OCI-LY7 (cell line): ENCODE measurements at places on chromosomes 12 and 14.

- DNase-seq, result no peak
Observed at GRCh38 chr12:13976880-13977279, 4.5 kb downstream of the GRIN2B start.

GRCh38 chr14:93997082-93997481 is at the start of gene CCDC197:
CCDC197 (plus strand) TSS chr14:93997301; CDS start chr14:93998132, 831 bp downstream.
- no peak for DNase-seq

DNA sequence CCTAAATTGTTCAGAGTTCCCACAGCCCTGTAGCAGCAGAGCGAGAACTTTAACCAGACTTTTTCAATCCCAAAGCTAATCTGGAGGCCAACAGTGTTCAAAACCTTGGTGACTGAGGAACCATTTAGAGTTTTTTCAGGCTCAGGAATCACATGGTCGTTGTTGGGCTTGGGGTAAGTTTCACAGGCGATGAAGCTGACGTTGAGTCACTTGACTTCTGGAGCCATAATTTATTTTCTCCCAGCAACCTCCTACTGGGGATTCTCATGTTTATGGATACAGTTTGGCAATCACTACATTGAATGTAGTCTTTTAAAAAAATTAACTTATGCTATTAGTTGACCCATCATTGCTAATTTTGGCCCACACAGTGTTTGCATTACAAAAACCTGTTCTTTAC is 34.5 kb downstream of the SSPN start:
- no peak for DNase-seq

DNA sequence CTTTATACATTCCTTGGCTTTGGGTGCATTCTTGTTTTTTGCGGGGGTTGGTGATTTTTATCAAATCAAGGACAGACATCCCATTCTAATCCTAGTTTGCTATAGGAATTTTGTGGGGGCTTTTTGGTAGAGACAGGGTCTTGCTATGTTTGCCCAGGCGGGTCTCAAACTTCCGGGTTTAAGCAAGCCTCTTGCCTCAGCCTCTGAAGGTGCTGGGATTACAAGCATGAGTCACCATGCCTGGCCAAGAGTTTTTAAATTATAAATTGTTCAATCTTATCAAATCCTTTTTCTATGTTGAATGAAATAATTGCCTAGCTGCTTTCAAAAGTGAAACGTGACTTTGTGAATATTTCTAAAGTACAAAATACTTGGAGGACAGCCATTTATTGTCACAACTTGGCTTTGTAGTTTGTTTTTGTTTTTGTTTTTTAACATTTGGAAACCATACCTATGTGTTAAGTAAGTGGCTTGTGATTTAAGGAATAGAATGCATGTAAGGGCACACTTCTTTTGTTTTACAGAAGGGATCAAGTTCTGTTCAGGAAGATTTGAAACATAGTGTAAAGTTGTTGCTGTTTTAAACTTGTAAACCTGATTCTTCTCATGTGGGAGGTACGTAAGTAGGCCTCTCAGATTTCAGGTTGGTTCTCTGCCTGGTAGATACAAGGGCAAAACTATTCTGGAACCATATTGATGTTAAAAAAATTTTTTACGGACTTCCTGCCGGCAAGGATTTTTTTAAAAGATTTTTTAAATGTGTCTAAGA is 13.4 kb downstream of the MARK3 start:
- no peak for DNase-seq

DNA sequence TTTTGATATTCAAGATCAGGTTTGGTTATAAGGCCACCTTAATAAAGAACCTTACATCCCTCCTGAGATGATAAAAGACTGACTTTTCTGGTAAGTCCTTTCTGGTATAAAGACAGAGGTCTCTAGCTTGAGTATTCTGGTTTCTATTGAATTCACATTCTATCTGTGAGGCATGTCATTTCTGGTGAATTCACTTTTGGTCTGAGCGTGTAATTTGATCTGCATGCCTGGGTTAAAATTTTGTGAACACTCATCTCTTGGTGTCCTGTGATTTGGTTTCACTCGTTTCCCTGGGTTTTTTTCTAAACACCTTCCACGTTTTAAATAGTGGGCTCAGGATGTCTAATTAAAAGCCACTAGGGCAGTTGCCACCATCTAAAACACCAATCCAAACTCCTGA is 12.2 kb downstream of the EIF5 start:
- DNase-seq, result no peak

DNA sequence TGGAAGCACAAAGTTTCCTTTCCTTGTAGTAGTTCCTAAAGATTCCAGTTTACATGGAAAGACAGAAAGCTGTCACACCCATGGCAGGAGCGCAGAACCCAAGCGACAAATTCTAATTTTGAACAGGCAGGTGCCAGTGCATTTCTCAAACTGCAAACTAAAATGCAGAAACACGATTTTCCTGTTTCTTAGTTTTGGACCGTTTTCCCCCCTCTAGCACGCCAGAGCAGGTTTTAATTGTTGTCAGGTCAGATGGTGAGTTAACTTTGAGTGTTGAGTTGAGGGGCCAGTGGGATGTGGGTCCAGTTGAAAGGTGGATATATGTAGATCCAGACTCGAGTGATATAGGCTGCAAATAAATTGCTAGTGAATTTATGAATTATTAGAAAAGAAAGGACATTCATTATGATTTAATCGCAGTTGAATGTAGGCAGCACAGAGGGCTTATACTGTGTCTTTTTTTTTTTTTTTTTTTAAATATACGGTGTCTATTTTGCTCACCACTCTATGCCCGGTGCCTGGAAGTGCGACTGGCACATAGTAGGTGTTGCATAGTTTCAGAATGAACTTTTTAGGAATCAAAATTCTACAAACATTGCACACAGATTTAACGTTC is 909 bp upstream of the ETFBKMT start:
- no peak for DNase-seq

DNA sequence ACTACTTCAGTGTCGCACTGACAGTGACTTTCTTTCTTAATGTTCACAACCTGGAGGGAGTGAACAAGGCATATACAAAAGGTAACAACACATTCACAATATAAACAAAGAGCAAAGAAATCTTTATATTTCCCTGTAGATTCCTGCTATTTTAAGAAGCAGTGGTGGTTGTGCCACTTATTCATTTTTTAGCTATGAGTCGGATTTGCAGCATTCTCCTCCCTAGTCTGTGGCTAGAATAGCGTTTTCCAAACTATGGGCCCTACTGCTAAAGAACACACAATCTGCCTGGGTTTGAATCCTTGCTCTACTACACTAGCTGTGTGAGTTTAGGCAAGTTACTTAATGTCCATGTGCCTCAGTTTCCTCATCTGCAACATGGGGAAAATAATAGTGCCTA is 18.6 kb upstream of the MDM1 start:
- no peak for DNase-seq

- peak; percentile 51 for DNase-seq
Observed at GRCh38 chr12:41504976-41505375, 316.9 kb downstream of the PDZRN4 start.
